ENCODE measurements at places on chromosomes 13 and 19.

- peak; percentile 52 for DNase-seq
Measured at GRCh38 chr19:11964496-11964857, 363 bp upstream of the ZNF763 start.

GRCh38 chr19:4186087-4186993 lies 3.9 kb downstream of the ANKRD24 start:
- peak; percentile 88 for DNase-seq

DNA sequence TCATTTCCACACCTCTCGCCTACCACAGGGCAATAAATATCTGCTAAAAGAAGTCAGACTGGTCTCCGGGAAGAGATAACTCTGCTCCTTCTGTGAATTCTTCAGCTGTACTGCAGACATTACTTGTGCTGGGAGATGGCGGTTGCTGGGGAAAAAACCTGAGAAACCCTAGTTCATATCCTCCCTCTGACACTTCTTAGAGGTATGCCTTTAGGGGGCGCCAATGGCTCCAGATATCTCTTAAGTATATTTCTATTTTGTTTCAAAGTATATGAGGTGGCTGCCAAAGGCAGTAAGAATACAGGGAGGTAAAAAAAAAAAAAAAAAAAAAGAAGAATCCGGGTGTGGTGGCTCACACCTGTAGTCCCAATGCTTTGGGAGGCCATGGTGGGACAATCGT lies 175.2 kb downstream of the PAN3 start:
- DNase-seq: peak; percentile 22

DNA sequence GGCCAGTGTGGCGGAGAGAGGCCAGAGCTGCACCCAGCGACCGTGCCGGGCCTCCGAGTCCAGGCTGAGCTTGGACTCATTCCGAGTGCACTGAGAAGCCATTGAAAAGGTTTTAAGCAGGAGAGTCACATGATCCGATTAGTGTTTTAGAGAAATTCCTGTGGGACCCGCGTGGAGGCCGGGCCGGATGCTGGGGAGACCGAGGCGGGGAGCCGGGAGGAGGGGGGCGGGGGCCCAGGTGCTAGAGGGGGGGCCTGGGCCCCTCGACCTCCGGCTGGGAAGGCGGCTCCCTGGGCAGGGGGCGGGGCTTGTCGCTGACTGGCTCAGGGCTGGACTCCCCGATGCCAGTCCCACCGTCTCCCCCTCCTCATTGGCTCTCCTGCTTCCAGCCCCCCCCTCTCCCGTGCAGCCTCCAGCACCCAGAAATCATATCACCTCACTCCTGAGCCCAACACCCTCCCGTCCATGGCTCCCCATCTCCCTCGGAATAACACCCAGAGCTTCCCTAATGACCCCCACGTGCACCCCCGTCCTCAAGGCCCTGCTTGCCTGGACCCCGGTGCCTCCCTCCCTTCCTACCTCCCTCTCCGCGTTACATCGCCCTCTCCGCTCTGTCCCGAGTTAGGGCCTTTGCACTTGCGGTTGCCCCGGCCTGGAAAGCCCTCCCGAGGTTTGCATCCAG lies 5.2 kb upstream of the ZNF579 start:
- DNase-seq: peak; percentile 89

DNA sequence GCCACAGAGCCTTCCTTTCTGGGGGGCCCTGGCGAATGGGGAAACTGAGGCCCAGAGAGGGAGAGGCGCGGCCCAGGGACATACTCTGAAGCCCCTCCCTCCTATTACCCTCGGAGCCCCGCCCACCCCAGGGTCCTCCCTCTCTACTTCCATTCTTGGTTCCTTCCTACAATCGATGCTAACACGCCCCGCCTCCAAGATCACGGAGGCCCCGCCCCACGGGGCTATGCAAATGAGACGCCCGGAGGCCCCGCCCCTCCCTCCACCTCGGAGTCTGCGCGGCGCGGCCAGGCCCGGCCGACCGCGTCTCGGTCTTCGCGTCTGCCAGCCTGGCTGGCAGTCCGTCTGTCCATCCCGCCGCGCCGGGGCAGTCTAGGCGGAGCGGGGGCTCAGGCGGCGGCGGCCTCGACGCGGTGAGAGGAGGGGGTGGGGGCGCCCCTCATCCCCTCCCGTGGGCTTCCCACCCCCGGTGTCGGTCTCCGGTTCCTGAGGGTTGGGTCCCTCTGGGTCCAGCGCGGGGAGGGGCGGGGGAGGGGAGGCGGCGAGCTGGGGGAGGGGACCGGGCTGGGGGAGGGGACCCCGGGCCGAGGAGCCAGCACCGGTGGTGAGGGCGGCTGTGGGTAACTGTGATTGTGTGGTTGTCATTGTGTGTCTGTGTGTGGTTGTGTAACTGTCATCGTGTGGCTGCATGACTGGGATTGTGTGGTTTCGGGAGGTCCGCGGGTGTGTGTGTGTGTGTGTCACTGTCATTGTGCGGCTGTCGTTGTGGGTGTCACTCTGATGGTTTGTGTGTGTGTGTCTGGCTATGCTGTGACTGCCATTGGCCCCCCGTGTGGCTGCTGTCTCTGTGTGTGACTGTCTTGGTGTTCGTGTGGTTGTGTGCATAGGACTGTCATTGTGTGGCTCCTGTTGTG lies at the start of gene PLPPR2:
PLPPR2 (plus strand) TSS at position 273 of the 914 bp plus-strand sequence. CDS start 2,242 bp downstream, outside the sequence.
- DNase-seq: peak; percentile 99

- DNase-seq: no peak
Measured at GRCh38 chr13:50026788-50027473, 11.7 kb downstream of the KCNRG start.

- DNase-seq: peak; percentile 36
Measured at GRCh38 chr19:461721-462551, 1.1 kb upstream of the SHC2 start.

DNA sequence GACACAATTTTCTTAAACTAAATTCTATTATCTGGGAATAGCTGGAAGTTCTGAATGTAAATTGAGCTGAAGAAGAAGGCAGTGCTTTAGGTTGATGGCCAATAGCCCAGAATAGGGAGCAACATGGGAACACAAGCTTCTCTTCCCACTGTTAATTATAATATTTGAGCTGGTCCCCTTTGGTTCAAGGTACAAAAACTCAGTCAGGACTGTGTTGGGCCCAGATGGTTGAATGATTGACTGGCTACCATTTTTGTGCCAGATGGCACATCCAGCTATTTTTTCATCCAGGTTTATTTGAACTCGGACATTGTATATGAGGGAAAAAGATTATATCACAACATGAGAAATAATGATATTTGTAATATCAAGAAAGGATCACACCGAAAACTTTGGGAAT lies 458.9 kb downstream of the SLITRK1 start:
- no peak for DNase-seq

DNA sequence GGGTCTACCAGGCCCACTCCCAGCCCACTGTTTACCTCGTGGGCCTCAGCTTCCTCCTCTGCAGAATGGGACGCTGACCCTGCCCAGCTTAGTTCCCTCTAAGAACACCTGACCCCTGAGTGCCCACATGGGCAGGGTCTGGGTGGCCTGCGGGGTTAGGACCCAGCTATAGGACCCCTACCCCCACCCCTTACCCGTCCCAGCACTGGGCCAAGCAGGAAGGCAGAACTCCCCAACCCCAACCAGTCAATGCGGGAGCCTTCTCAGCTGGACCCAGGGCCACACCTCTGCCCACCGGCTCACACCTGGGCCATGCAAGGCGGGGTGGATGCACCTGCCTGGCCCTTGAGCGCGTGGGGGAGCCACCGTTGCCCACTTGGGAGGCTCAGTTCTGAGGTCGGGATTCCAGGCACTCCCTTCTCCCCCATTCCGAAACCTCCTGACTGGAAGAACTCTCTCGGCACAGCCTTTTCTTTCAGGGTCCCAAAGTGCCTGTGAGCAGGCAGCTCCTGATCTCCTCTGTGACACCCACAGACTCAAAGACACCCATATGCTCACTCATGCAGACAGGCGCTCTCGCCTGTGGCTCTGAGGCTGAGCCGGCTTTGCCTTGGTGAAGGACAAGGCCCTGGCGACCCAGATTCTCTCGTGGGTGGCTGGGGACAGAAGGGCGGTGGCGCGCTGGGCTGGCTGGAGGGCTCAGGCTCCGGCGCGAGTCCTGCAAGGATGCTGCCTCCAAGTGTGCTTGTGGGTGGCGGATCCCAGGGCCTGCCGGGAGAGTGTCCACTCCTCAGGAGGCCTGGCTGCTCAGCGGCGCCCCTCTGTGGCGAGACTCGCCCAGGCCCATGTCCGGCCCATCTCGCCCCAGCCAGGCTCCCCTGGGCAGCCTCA lies 27.9 kb upstream of the PARP4 start:
- no peak for DNase-seq

DNA sequence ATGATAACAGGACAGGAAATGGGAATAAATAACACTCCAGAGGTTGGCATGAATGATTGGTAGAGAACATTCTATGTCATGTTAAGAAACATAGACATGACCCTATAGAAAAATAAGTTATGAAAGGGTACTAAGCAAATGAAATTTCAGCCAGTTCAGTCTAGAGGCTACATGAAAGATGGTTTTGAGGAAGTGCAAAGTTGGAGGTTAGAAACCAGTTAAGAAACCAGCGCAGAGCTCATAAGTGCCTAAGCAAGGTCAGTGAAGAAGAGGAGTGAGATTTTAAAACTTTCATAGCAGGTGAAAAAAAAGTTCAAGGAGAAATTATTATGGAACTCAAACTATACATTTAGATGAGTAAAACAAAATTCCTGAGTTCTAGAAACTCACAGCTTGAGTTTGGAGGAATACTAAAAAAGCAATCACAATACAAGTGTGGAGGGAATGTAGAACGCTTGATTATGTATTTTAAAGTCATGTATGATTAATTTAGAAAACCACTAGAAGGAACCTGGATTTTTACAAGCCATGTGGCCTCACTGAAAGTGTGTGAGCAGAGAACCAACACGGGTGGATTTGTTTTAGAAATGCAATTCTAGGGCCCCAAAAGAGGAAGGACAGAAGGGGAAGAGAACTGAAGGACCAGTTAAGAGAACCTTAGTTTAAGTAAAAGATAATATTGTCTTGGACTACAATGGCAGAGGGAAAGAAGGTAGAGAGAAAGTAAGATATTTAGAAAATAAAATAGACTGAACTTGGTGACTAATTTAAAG lies 162.4 kb downstream of the PCDH20 start:
- no peak for DNase-seq

GRCh38 chr13:76663592-76664335 lies 222.4 kb downstream of the KCTD12 start:
- no peak for DNase-seq

- DNase-seq: no peak
Measured at GRCh38 chr13:31987535-31988170, 43.9 kb upstream of the FRY start.

GRCh38 chr19:48780631-48781391 lies 25.5 kb downstream of the FGF21 start:
- peak; percentile 22 for DNase-seq

DNA sequence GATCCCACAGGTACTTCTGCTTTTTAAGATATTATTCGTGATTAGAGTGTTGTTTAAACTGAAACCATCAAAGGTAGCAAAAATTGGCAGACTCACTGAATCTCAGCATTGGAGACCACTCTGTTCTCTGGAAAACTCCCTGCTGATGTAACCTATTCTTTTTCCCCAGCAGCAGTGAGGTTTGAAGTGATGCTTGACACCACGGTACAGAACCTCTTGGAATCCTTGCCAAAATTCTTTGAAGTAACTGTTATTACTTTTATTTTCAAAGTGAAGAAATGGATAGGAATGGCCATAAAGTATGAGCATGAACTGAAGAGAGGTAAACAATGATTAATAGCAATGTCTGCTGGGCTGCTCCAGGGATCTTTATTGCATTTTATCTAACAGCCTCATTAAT lies 66.4 kb upstream of the KL start:
- DNase-seq: no peak

GRCh38 chr19:47370045-47370611 lies 21.0 kb downstream of the DHX34 start:
- no peak for DNase-seq

DNA sequence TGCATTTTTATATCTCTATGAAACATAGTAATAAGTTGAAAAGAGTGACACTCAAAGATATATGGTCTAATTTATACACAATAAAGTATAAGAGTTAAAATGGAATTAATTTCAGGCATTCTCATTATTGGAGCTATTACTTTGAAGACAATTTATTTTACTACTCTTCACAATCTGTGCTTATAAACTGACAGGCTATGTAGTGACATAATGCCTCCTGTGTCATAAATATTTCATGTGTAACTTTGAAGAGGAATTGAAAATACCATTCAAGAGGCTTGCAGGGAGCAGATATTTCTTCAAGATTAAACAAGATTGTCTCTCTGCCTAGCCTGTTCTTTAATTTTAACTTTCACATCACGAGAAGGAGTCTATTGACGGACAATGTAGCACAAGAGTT lies 1881.5 kb upstream of the PCDH20 start:
- no peak for DNase-seq

- no peak for DNase-seq
Measured at GRCh38 chr19:20470345-20471135, 95.0 kb downstream of the ZNF737 start.

DNA sequence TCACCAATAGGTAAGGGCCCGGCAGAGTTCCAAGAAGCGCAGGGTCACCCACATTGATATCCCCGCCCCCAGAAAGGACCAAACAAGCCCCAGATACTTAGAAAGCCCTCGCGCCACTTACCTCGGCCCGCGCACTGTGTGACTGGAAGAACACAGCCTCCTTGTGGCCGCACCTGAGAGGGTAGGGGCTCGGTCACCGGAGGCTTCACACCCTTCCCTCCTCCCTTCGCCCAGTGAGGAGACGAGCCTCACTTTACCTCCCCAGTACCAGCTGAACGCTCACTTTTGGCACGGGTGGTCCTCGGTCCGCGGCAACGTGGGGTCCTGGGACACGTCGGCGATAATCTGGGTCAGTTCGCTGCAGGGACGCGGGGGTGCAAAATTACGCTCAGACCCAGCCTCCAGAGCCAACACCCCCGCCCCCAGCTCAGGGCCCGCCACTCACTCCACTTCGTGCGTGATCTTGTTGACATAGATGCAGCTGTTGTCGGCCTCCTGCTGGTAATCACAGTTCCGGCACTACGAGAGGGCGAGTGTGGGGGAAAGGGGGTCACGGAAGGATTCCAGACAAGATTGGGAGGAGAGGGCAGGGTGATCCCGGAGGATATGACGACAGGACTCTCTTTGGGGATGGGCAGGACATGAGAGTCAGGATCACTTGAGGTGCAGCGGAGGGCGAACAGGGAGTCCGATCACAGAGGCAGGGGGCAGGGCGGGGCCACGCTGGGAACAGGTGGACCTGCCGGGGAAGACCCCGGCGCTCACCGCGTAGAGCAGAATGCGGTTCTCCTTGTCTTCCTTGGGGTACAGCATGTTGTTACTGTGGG lies 568 bp downstream of the POLR2I start:
- no peak for DNase-seq

DNA sequence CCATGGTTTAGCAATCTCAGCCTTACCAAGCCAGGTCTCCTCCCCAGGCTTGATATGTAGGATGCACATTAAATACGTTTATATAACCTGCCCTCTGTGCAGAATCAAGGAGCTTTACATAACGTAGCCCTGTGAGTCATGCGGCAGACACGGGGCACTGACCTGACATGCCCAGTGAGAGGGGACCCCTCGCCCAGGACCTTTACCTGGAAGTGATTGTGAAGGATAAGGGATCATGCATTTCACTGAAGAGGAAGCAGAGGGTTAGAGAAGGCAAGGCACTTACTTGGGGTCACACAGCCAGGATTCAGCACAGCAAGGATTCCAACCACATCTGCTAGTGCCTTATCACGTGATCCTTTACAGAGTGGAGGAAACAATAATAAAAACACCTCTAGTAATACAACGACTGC lies 18.9 kb upstream of the FOSB start:
- no peak for DNase-seq

Data from BE2C (cell line).